ENCODE measurements at places on chromosomes 5 and 9.
A peak's percentile ranks its signal among the peaks of the same experiment; 100 is the strongest.

- DNase-seq: no peak
These were observed 55.1 kb upstream of the CCDC152 start for GRCh38 chr5:42701351-42702059.

DNA sequence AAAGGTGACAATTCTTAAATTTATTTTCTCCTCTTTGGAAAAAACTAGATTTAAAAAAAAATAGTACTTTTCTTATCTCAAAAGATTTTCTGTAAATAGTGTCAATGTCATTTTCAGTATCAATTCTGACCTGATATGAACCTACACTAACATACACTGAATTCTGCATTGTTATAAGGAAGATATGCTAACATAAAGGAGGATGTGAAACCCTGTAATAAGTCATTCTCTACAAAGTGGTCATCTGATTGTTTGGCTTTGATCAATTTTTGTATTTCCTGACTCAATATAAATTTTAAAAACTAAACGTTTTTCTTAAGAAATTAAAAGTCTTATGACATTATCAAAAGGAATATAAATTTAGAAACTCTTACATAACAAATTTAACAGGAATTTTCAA, 233.6 kb upstream of the EDIL3 start:
- DNase-seq: no peak

- DNase-seq: no peak
These were observed 1.8 kb downstream of the PCDHA7 start for GRCh38 chr5:140835622-140836510.

DNA sequence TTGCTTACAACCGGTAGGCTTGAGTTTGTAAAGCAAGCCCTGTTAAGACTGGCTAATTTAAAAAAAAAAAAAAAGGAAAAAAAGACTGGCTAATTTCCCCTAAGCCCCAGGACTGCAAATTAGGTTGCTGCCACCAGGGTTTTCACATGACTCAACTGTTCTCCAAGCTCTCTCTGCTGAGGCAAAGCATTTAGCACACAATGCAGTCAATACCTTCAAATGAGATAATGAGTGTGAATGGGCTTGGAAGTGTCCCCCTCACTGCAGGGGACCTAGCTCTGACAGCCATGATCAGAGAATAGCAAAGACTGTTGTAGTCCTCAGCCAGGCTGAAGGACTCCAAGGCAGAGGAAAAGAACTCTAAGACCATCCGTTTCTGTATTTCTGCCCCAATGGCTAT, 42.8 kb upstream of the ZSWIM6 start:
- no peak for DNase-seq

DNA sequence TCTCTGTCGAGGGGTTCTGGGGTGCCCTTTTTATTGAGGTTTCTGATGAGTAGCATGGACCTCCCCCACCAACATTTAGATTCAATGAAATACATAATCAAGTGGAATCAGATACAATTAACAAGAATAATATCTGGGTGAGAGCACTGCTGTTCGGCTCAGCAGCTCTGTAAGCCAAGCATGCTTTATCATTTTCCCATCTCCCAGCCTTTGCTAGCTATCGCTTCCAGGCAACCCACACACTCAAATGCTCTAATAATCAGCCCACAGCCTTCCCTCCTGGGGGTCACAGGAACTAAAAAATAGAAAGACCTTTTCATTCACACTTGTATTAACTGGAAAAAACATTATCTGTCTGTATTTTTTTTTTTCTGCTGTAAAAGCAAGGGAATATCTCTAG, 8.9 kb downstream of the PLPPR1 start:
- DNase-seq: no peak

DNA sequence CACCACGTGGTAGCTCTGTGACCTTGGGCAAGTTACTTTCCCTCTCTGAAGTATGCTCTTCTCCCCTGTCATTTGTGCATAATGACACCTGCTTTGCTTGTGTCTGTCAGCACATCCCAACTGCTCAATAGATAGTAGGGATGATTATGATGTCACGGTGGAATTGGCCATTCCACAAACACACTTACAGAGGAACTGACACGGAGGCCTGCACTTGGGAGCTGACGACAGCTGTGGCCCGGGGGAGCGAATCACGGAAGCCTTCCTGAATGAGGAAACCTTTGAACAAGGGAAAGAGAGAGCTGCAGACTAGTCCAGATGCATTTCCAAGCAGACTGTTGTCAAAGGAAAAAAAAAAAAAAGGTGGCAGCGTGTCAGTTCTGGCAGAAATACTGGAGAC, 21.0 kb downstream of the TLX3 start:
- DNase-seq: no peak

DNA sequence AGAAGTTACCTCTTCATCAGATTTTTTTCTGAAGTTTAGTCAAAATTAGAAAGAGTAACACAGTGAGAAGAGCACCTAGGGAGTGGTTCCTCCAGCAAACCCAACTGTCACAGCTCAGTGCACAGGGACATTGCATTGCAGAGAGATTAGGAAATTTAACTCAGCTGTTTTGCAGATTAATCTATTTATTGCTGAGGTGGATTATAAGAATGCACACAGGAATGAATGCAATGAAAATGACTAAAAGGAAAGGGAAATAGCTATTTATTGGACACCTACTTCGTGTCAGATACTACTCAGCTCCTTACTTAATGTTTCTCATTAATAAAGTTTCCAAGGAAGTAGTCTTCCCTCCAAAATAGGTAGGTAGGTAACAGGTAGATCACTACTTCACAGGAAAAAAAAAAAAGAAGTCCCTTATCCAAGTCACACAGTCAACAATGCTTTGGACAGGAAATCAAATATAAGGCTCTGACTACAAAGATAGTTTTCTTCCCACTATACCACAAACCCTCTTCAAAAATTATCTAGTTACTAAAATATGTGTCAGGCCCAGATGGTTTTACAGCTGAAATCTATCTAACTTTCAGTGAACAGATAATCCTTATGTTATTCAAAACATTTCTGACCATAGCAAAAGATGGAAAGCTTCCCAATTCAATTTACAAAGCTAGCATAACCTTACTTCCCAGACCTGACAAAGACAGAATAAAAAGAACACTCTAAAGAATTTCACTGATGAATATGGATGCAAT, 442.2 kb upstream of the MPDZ start:
- no peak for DNase-seq

DNA sequence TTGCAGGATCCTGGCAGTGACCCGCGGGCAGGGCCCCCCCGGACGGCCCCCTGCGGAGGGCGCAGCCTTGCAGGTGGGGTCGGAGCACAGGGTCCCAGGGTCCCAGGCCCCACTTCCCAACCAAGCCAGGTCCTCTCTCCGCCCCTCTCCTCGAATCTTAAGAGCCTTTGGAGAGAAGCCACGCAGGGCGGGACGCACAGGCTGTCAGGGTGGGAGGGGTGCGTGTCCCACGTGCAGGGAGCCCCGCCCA, 18.4 kb upstream of the EGFL7 start:
- peak; percentile 92 for DNase-seq

GRCh38 chr9:120388003-120388855, 191.7 kb downstream of the CDK5RAP2 start:
- no peak for DNase-seq

GRCh38 chr9:272251-273213, 57.9 kb downstream of the DOCK8 start:
- DNase-seq: peak; percentile 60

- no peak for DNase-seq
These were observed 84.7 kb downstream of the CMYA5 start for GRCh38 chr5:79774171-79774854.

GRCh38 chr5:10712574-10713366, 48.3 kb downstream of the DAP start:
- no peak for DNase-seq

- no peak for DNase-seq
These were observed 37.6 kb downstream of the NKX2-5 start for GRCh38 chr5:173197375-173197891.

- DNase-seq: no peak
These were observed 111.7 kb upstream of the PUM3 start for GRCh38 chr9:2955575-2955974.

DNA sequence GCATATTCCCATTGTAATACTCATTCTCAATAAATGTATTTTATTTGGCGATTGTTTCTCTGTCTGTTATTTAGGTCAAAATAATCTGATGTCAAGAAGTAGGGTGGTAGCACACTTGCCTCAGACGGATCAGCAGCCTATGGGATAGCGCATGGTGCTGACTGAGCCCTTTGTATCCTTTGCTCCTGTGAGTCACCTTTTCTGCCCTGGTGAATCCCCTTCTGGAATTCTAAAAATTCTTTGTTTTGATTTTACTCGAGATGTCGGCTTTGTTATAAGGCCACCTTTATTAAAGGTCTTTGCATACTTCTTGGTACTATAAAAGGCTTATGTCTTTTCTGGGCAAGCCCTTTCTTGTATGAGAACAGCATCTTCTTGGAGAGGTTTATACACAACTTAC, 1187.8 kb downstream of the CDH9 start:
- no peak for DNase-seq

DNA sequence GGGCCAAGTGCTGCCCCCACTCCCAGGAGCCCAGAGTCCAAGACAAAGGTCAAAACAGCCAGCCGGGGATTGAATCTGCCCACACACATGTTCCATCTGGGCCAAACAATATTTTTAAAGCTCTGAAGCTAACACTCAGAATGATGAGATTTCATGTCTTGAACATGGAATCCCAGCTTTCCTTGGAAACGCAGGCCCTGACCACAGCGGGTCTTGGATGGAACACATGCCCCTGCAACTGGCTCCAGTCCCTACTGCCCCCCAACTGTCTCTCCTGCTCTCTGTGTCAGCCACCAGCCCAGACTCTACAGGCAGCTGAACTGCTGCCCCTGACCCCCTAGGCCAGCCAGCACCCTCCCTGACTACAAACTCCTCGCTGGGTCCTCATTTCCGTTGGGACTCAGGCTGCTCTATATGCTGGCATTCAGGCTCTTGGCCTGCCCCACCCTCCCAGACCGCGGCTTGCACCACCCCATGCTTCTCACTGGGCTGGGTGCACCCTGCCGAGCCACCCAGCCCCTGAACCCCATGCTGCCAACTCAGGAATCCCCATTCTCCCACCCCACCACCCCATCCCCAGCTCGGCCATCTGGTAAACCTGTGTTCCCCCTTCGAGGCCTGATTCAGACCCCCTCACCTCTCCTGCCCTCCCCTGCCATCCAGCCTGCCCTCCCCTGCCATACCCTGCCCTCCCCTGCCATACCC, 71.7 kb downstream of the ADAMTS2 start:
- no peak for DNase-seq

GRCh38 chr5:14801792-14802191, 69.8 kb downstream of the ANKH start:
- DNase-seq: no peak

DNA sequence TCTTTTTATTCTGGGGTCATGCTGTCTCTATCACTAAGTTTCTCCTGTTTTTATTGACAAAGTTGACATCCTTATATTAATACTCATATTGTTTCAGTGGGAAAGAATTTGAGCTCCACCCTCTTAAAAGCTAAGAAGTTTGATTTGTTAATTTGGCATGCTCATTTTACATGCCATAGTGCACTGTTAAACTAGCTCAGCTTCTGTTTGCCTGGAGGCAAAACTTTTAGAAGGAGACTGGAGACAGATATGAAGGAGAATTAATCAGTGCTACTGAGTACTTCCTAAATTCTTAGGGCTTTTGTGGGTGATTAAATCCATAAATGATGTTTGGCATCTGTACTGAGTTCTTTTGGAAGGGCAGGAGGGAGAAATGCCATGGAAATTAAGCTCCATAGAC, 138.9 kb downstream of the NTRK2 start:
- DNase-seq: no peak

DNA sequence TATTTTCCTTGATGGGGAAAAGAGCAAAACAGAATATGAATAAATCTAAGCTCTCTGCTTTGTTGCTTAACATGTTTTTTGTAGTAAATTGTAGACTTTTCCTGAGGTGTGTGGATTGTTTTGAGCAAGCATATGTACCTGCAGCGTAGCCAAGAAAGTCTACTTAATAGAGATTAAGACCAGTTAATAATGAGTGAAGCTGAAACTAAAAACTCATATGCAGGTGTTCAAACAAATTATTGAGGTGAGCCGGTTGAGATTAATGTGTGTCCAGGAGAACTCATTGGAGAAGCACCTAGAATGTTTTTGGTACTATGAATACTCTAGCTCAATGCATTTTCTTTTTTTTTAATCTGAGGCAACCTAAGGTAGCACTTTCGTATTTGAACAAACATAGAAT, 49.2 kb downstream of the COX7C start:
- DNase-seq: no peak

- no peak for DNase-seq
These were observed 53.5 kb upstream of the CDKN2AIPNL start for GRCh38 chr5:134464988-134465815.

- peak; percentile 63 for DNase-seq
These were observed 46.3 kb downstream of the PTCD2 start for GRCh38 chr5:72366324-72366976.

GRCh38 chr5:59831326-59832010, 62.1 kb downstream of the PDE4D start:
- no peak for DNase-seq

DNA sequence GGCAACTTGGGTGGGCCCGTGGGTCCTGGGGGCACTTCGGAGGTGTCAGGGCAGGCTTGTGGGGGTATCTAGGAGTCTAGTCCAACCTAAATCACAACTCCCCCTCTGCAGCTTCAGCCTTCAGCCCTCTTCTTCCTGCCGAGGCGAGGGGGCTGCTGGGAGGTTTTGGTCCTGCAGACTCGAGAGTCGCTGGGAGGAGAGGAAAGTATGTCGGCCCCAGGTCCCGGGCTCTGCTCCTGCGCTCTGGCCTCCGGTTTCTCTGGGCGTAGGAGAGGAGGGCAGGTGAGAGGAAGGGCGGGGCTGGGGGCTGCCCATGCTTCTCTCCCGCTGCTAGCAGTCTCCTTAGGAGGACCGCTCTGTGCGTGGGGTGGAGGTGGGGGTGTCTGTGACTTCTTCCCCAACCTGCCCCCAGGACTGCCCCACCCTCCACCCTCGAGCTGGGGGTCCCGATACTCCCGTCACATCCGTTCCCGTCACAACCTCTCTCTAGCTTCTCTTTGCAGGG, 139.8 kb upstream of the COL5A1 start:
- no peak for DNase-seq

- no peak for DNase-seq
These were observed 52.6 kb upstream of the FANCC start for GRCh38 chr9:95370064-95370463.

GRCh38 chr5:74300808-74301389, 339.6 kb downstream of the ENC1 start:
- no peak for DNase-seq

- DNase-seq: no peak
These were observed 24.7 kb upstream of the RNU6ATAC start for GRCh38 chr9:134189145-134189469.

DNA sequence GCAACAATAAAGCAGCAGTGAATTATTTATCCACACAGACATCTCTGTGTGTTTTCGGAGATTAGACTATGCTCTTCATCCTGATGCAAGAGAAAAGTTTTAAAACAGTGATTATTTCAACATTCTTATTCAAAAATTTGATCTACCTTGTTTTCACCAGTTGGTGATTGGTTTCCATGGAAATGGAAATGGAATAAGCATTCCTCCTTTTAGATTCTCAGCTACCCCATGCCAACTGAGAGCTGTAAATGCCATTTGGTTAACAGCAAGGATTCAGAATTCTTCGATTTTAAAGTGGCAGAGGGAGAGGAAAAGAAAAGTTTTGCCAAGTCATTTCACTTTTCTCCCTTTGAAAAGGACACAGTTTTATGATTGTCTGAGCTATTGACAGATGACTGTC, 154.7 kb downstream of the PCSK5 start:
- no peak for DNase-seq

GRCh38 chr9:114902786-114903524, 27.4 kb downstream of the TNFSF8 start:
- DNase-seq: no peak
